Kasumi-1 (cell line): ENCODE measurements at places on chromosomes 1 and 21.

- DNase-seq = no peak
Observed at GRCh38 chr1:23692308-23692871, 784 bp downstream of the RPL11 start.

GRCh38 chr21:29433366-29434059 lies 134.8 kb downstream of the BACH1 start:
- DNase-seq = no peak

DNA sequence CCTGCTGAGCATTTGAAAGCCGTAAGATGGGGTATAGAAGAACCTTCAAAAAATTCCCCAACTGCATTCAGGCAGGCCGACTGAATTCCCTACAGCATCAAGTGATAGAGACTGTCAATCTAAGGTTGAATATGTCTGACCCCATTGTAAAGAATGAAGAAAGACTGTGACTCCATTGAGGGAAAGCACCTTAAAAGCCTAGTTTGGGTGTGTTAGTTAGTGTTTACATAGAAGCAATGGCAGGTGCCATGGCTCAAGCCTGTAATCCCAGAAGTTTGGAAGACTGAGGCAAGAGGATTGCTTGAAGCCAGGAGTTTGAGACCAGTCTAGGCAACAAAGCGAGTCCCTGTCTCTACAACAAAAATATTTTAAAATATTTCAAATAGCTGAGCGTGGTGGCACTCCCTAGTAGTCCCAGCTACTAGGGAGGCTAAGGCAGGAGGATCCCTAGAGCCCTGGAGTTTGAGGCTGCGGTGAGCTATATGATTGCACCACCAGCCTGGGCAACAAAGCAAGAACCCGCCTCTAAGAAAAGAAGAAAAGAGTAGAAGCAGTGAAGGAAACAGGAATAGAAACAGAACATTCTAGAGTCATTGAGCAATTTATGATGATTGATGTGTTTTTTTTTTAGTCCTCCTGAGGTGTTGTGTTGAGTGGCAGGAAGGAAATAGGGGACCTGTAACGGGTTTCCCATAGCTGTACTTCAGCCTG lies 15.4 kb downstream of the POLR3GL start:
- DNase-seq = peak; percentile 66

GRCh38 chr1:59355361-59355760 lies 58.5 kb downstream of the FGGY start:
- no peak for DNase-seq

GRCh38 chr1:107972391-107973180 lies 7.6 kb upstream of the VAV3 start:
- DNase-seq = no peak

DNA sequence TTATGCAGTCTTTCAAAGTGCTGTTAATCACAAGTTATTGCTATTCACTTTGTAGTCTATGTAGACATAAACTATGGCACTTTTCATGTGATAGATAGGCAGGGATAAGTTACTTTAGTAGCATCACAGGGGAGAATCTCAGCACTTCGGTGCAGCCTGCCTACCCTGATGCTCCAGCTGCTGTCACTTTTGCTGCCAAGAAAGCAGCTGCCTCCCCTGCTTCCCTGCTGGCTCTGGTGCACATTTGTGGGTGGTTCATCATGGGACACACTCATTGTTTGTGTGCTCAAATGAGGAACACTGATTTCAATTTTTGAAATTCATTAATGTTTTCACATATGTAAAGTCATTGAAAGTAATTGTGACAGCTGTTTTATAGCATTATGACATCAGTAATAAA lies 272.6 kb downstream of the S1PR1 start:
- DNase-seq = no peak

DNA sequence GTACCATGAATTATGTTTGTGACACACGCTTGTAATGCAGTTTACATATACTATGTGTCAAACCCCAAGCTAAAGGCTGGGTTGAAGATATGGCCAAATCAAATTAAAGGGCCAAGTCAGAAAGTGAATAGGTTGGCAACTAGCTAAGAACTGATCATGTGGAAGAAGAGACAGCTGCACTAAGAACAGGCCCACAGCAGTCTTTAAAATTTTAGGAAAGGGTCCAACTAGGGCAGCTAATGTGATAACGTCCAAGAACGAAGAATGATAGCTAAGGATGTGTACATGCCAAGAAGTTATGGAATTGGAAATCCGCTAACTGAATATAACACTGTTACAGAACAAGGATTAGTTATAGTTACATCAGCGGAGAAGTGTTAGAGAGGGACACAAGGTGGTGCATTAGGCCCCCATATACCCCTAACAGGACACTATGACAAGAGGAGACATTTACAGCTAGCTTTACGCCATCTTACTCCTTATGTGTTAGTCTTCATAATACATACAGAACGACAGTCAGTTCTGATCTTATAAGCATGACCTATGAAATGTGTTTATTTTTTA lies 6.5 kb upstream of the RNF2 start:
- DNase-seq = no peak

- no peak for DNase-seq
Observed at GRCh38 chr21:26709090-26709489, 136.0 kb upstream of the CYYR1 start.

DNA sequence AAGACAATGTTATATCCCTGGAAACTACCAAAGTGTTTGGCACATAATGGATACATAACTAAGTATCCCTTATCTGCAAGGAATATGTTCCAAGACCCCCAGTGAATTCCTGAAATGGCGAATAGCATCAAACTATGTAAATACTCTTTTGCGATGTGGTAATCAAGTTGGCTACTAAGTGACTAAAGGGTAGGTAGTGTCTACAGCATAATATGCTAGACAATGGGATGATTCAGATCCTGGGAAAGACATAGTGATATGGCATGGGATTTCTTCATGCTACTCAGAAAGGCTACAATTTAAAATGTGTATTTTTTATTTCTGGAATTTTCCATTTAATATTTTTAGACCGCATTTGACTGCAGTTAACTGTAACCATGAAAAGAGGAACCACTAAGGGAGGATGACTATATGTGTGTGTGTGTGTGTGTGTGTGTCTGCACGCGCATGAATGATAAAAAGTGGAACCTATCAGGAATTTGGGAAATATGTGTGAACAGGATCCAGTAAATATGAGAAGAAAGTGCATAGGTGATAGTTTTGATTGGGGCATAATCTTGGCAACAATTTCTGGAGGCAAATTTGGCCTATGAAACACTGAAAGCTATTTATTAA lies 1899.9 kb downstream of the NCAM2 start:
- DNase-seq = peak; percentile 50

DNA sequence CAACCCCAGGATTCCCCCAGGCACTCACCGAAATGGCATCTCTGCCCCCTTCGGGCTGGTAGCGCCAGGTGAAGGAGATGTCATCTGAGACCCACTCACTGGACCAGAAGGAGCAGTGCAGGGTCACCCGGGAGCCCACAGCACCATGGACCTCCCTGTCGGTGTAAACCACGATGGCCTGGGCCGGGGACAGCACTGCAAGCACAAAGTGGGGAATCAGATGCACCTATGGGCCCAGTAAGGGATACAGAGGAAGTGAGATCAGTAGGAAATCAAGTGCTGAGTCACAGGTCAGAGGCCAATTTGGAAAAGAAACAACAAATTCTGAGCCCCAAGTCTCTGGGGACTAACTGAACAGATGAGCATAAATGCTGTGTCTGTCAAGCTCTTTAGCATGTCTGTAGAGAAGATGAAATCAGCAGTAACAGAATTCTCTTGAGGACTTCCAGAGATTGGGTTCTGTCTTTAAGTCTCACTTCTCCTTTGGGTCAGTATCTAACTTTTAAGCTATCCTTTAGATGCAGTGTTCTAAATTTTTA lies 2.5 kb downstream of the MPZ start:
- no peak for DNase-seq

GRCh38 chr1:206526064-206526911 lies 19.0 kb downstream of the RASSF5 start:
- DNase-seq = no peak

DNA sequence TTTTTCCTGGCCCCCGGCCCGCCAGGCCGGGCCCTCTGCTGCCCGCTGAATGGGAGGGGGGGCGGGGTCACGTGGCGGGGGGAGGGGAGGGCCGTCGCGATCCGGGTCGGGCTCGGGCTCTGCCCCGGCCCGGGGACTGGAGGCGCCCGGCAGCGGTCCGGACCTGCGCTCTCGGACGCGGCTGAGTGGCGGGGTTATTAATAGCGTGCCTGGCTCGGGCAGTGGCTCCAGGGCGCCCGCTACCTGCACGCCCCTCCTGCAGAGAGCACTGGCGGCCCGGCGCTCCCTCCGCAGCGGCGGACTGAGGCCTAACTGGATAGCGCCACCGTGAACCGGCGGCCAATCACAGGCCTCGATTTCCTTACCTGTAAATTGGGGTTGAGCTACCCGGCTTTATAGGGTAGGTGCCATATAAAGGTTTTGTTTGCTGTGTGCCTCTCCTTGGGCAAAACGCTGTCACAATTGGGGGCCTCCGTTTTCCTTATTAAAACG lies 28.1 kb downstream of the AHDC1 start:
- no peak for DNase-seq

- no peak for DNase-seq
Observed at GRCh38 chr1:20634065-20634593, 871 bp downstream of the PINK1 start.

- DNase-seq = no peak
Observed at GRCh38 chr21:36718951-36719501, 20.1 kb downstream of the SIM2 start.

DNA sequence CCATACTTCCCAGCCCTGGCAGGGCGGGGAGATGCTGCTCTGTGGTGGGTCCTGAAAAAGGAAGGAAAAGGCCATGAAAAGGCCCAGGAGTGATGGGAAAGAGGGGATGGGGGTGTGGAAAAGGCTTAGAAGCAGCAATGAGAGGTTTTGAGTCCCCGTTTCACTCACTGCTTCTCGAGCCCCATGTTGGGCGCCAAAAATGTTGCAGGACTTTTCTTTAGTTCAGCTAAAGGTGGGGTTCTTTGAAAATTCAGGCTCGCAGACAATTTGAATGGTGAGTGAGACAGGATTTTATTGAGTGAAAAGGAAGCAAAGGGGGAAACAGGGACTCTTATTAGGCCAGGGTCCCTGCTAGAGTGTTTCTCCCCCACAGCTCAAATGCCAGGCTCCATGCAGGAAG lies 93.1 kb downstream of the MRPS6 start:
- DNase-seq = no peak

DNA sequence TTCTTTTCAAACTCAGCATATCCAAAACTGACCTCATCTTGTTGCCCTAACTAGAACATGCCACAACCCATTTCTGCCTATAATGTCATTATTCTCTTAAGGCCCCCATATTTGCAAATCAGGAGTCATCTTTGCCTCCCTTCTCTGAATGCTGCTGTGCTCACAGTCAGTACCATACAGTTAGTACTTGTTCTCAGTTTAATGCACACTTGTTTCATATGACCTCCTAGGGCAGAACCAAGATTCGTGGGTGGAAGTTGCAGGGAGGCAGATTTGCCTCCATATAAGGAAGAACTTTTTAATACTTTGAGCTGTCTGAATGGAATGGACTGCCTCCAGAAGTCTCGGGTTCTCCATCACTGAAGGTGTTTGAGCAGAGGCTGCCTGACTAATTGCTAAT lies 9.2 kb downstream of the CAP1 start:
- no peak for DNase-seq

- peak; percentile 86 for DNase-seq
Observed at GRCh38 chr1:86380257-86380861, 15.8 kb downstream of the ODF2L start.

- DNase-seq = no peak
Observed at GRCh38 chr1:154741327-154741726, 128.8 kb downstream of the KCNN3 start.

- DNase-seq = no peak
Observed at GRCh38 chr1:207807326-207807689, 55.5 kb downstream of the CD46 start.
